ENCODE measurements at places on chromosomes 2 and 18.

GRCh38 chr2:75751360-75751759, 40.6 kb upstream of the GCFC2 start:
- DNase-seq: no peak

- peak; percentile 18 for DNase-seq
These were observed 40.3 kb upstream of the FAM171B start for GRCh38 chr2:186653511-186653910.

DNA sequence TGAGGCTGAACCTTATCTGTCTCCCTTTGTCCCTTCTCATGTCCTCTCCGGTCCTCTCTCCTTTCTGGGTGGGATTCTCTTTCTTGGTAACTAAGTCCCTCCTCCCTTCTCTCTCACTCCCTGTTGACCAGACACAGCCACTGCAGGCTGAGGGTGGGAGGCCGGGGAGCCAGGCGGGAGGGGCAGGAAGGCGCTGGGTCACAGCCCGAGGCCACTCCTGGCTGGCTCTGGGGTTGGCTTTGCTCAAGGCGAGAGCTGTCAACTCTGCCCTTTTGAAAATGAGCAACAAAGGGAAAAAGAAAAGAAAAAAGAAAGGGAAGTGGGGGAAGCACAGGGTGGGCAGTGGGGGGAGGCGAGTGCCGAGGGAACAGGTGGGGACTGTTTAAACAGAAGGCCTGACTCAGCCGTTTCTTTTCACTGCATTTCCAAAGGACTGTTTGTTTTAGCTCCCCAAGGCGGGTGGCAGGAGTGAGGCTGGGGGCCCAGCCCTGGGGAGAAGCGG, 70.5 kb upstream of the IGFBP5 start:
- no peak for DNase-seq

DNA sequence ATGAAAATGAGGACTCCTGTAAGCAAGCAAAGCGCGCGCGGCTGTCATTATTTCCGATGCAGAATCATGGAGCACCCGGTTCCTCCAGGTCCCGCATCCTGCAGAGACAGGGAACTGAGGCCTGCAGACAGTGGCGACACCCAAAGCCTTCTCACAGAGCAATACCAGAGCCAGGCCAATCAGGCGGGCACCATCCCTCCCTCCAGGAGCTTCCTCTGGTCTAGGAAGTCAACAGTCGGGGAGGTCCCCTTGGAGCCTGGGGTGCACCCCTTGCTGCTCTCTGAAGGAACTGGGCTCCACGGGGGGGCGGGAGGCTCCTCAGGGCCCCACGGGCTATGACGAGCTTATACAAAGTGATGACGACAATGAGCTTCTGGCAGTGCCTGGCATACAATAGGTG, 60.3 kb upstream of the HPCAL1 start:
- DNase-seq: no peak

Measured in fibroblast of upper back skin (primary cell).